ENCODE measurements at places on chromosomes 6 and 20. TPM values are rescaled to one million over a fixed set of nuclear protein-coding genes. Genes with fewer than 3 reads are reported as not detected.

DNA sequence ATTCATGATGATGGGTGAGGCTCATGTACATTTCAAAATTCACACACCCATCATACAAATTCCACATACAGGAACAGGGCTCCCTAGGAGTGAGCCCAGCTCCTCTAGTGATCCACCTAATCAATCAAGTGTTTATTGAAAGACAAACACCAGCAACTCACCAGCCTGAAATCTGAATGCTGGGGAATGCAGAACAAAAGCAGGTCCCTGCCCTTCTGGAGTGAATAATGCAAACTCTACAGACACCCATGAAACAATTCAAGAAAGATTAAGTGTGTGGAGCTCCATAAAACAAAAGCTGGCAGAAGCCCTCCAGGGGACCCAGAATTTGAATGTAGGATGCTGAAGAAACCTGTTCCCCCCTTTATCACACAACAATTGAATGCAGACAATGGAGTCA is 396.7 kb upstream of the JARID2 start:
- no peak overlapping the region for H3K27ac ChIP-seq
- H3K4me1 ChIP-seq: no peaks in the 10 kb centered on the region
- no peaks in the 10 kb centered on the region for H3K36me3 ChIP-seq
- H3K27me3 ChIP-seq: no peaks in the 10 kb centered on the region

DNA sequence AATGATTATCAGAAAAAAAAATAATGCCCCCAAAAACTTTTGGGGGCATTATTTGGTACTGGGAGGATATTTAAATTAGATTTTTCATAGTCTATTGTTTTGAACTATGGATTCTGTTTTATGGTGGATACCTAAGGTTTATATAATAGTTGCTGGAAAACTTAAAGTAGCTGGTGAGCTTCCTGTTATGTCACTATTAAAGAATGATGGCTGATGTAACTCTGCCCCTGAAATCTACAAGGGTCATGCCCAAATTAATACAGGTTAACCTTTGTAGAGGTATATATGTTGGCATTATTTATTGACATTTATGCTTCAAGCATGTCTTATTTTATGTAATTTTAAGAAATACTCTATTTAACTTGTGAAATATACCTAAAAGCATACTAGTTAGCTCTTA is 25.3 kb upstream of the ERVFRD-1 start:
- no peaks in the 10 kb centered on the region for H3K27me3 ChIP-seq
- DNase-seq: no peak

Gene CRISP2
- not detected for total RNA-seq

- H3K36me3 ChIP-seq: no peaks in the 10 kb centered on the region
- no peaks in the 10 kb centered on the region for H3K4me1 ChIP-seq
- H3K27me3 ChIP-seq: no peaks in the 10 kb centered on the region
- DNase-seq: no peak
- no peak overlapping the region for H3K4me3 ChIP-seq
These were observed 111.6 kb downstream of the TINAG start for GRCh38 chr6:54419885-54420284.

Gene HLA-DQB2
- 1.3 TPM for total RNA-seq

Gene CLPSL1
- total RNA-seq: not detected
